ENCODE measurements at places on chromosomes 5 and 9.

- DNase-seq: no peak
These were observed 147.9 kb upstream of the COL5A1 start for GRCh38 chr9:134493461-134494272.

DNA sequence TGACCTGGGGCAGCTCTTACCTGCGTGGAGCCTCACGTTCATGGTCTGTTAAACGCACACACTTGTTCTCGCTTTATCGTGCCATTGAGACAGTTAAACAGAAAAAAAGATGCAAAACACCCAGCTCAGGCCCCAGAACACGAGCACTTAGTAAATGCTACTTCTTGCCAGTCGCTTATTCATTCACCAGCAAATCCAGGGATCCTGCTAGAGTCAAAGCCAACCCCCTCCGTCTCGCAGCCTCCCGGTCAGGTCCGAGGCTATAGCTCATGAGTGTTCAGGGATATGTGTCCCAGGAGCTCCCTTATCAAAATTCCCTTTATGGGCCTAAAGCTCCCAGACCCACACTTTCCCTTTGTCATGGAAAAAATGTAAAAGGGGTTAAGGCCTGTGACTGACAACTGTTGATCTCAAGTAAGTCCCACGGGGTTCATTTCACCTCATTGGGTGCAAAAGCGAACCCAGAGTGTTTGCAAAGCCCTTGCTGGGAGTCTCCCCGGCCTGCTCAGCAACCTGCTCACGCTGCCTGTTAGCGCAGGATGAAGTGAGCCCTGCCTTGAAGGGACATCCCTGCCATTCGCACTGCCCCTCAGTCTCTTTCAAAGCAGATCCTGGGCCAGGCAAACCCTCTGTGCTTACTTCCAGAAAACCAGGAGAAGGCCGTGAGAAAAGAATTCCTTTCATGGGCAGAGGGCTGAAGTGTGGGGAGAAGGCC is 40.7 kb downstream of the HRH2 start:
- no peak for DNase-seq

DNA sequence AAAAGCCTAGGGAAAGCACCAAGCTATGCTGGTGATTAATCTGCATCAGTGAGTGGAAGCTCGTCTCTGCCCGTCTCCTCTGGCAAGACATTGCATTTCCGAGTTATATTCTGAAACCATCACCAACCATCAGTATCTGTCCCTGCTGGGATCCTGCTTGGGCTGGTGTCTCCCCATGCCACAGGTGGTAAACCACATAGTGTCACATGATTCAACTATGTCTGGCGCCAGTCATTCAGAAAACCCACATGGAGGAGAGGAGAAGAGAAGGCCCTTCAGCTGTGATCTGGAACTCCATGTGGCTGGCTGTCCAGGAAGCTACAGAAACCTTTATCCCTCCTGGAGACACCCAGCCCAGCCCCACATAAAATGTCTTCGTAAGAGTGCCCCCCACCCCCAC is 4.8 kb downstream of the IL9 start:
- DNase-seq: no peak

GRCh38 chr5:43309637-43310036 is 3.6 kb downstream of the HMGCS1 start:
- no peak for DNase-seq

DNA sequence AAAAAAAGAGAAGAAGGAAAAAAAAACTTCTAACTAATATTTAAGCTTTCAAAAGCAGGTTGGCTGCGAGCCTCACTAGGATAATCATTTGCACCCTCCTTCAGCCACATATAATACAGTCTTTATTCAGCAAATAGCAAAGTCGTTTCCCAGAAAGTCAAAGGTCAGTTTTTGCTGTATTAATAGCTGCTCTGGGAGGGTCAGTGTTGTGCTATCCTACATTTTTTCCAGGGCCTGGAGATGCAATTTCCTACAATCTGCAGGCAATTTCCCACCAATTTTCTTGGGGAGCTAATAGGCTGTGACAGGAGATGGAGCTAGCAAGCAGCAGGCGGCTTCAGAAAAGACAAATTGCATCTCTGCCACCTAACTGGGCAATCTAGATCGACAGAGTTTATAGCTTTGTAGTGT is 136.8 kb downstream of the TLE1 start:
- DNase-seq: no peak

DNA sequence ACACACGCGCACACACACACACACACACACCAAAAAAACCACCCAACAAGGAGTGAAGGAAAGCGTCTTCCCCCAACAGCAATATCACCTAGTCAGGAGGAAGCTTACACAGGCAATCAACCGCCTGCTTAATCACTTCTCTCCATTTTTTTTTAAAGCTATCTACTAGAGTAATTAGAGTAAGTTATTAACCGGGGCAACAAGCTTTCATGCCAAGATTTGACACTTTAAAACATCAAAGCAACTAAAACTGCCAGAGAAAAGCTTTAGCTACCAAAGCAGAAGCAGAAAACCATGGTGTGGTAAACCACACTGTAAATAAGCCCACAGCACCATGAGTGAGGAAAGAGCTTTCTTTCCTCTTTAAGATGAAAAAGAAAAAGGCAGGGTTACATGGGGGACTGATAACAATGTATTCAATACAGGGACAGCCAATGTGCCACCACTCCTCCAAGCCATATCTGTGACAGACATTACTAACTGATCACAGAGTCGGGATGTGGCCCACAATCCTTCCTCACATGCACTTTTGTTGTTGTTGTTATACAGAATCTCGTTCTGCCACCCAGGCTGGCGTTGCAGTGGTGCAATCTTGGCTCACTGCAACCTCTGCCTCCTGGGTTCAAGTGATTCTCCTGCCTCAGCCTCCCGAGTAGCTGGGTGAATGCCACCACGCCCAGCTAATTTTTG is 282.1 kb downstream of the CRB2 start:
- DNase-seq: peak; percentile 16

GRCh38 chr5:115342590-115343377 is 46.3 kb upstream of the CCDC112 start:
- no peak for DNase-seq
